ENCODE measurements at places on chromosomes 16 and 17.

- DNase-seq, result no peak
Observed at GRCh38 chr16:86338403-86339115, 171.8 kb upstream of the FOXF1 start.

DNA sequence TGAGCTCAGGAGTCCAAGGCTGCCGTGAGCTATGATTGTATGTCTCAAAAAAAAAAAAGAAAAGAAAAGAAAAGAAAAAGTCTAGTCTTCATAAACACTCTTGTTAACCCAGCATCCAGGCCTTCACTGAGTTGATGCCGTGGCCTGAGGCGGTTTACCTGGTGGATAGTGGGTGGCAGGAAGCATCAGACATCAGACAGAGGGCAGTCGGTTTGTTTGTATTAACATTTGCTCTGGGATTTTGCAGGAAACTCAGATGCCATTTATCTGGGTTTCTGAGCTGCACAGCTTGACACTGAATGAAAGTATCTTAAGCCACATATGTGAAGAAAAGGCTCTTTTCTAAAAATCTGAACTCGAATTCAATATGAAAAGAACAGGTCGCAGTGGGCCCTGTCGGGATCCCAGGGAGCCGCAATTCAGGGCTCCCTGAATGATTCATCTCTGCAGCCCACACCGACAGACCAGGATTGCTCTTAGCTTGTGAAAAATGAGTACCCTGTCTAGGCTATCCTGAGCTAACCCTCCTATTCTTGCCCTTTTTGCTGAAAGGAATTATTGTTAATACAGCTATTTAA, 1.1 kb upstream of the DBNDD1 start:
- peak; percentile 77 for DNase-seq

DNA sequence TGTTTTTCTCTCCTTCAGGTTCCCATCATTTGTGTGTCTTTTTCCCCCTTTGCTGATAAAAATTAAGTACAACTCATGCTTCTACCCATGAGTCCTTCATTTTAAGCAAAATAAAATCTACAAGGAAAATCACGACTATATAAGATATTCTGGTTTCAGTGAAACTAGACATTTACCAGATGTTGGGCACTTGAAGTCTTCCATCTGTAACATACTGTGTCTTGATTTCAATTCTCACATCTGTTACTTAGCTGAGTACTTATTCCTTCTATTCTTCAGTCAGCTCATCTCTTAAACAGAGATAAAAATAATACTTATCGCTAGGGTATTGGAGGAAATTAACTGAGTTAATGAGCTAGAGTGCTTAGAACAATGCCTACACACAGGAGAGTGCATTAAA, 893.0 kb upstream of the SOX9 start:
- no peak for DNase-seq

- no peak for DNase-seq
Observed at GRCh38 chr16:4103745-4104144, 12.5 kb downstream of the ADCY9 start.

GRCh38 chr17:75634376-75634740, 1.1 kb downstream of the SMIM5 start:
- no peak for DNase-seq

DNA sequence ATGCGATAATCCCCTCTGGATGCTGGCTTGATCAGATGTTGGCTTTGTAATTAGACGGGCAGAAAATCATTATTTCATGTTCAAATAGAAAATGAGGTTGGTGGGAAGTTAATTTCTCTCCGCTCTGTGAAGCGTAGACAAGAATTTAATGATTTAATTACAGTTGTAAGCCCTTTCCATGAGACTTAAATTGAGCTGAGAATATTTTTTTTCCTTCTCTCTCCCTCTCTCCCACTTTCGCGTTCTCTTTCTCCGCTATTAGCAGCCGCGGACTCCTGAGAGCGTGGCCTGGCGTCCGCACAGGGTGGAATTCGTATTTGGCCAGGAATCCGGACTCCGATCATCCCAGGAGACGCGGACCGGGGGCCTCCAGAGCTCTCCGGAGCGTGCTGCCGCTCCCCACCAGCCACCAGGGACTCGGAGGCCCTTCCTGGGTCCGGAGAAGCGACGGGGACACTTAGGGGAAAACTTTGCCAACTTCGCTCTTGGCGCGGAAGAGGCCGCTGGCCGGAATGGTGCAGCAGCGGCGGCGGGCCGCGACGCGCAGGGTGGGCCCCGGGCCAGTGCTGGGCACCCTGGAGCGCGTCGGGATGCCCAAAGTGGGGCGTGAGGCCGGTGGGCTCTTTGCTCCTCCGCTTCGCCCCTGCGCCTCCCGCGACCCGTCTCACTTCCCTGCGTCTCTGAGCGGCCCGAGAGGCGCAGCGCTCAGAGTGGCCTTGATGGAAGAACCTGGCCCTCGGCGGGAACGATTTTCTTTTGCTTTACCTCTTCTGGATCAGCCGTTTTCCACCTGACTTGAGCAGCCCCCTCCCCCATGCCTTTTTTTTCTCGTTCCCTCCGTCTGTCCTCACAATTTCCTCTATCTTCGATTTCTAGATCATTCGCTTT, 3.6 kb upstream of the IRX3 start:
- DNase-seq, result no peak

GRCh38 chr16:86261379-86261778, 248.9 kb upstream of the FOXF1 start:
- DNase-seq, result peak; percentile 9

GRCh38 chr16:89246903-89247733, 29.6 kb downstream of the ZNF778 start:
- DNase-seq, result peak; percentile 93
